Suppressor macrophage (primary cell): ENCODE measurements at places on chromosomes 7 and 10.

DNA sequence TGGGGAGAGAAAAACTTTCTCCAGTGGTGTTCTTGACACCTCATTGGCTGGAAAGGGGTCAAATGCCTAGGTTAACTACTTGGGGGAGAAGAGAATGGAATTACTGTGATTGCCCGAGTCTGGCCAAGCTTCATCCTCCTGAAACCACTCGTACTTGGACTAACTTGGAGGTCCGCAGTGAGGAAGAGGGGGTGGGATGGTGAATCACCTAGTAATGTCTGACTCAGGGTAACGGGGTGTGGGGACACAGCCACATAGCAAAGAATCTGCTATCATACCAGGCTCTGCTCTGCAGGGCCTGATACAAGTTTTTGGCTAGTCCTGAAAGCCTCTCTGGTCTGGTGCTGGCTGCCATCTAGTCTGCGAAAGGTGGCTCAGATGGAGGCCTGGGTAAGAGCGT is 190.9 kb downstream of the RPS24 start:
- no peak for DNase-seq

DNA sequence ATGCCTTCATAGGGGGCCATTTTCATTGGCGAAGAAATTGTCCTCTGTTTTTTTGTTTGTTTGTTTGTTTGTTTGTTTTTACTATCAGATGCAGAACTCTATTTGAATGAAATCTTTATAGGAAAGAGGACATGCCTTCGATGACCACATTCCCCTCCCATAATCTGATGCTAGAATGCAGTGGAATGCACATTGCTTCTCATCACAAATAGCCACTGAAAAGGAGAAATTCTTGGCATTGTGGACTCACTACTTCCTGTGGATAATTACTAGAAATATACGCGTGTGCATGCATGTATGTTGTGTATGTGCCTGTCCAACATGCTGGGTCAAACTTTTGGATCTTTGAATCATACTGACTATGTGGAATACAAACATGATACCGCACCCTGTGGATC is 70.5 kb upstream of the SFMBT2 start:
- DNase-seq = no peak

DNA sequence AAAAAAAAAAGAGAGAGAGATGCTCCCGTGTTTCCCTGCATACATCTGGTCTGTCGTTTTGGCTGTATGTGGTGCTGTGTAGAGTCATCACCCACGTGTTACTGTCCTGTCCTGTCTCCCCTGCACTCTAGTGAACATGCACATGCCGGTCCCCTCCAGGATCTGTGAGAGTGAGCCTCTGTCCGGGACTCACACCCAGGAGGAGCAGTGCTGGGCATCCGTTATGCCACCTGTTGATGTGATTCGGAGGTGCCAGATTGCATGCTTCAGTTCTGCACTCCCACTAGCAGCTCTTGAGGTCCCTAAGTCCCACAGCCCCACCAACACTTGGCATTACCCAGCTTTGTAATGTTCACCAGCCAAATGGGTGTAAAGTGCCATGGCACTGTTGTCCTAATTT is 16.4 kb downstream of the GHRHR start:
- no peak for DNase-seq

- DNase-seq = no peak
These were observed 52.8 kb downstream of the GNAT3 start for GRCh38 chr7:80458822-80459725.

GRCh38 chr7:155489862-155490696 is 32.1 kb downstream of the EN2 start:
- DNase-seq = no peak

DNA sequence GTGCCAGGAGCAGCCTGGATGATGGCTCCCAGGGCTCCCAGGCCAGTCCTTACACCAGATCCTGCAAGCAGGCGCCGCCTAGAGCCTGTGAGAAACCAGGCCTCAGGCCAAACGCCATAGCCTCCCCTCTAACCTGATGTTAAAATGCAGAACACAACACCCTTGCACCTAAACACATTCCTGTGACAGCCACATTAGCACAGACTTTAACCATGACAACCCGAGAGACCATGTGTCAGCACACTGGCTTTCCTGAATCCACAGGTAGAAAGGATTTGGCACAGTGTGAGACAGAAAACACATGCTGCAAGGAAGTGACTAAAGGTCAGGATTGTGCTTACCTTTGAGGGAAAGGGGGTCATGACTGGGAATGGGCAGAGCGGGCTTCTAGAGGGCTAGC is 59.9 kb downstream of the SGMS1 start:
- no peak for DNase-seq

DNA sequence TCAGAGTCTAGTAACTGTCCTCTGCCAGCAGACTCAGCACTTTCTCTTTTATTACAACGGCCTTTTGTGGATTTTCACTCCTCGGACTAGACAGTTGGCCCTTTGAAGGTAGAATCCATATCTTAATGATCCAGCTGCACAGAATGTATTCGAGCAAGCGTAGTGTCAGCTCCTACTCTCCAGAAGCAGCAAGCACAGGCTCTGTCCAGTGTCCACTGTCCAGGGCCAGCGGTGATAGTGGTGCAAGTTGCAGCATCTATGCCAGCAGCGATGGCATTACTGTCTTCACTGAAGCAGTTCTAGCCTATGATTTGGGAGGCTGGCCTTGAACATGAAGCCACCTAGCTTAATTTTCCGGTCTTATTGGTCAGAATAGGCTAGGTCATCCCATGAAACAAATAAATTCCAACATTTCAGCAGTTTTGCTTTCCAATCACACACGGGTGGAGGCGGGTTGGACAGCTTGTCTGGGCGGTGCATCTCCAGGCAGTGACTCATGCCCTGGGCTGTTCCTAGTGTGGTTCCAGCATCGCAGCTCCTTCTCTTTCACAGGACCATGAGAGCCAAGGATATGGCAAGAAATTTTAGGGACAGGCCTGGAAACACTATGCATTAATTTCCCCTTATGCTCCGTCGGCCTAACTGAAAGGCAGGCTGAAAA is 108.6 kb upstream of the KCNMA1 start:
- DNase-seq = no peak

DNA sequence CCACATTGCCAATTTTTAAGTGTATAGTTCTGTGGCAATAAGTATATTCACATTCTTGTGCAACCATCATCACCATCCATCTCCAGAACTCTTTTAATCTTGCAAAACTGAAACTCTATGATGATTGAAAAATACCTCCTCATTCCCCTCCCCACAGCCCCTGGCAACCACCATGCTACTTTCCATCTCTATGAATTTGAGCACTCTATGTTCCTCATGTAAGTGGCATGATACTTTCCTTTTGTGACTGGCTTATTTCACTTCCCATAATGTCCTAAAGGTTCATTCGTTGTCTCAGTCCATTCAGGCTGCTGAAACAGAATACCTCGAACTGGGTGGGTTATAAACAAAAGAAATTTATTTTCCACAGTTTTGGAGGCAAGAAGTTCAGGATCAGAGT is 23.4 kb upstream of the EGR2 start:
- no peak for DNase-seq

DNA sequence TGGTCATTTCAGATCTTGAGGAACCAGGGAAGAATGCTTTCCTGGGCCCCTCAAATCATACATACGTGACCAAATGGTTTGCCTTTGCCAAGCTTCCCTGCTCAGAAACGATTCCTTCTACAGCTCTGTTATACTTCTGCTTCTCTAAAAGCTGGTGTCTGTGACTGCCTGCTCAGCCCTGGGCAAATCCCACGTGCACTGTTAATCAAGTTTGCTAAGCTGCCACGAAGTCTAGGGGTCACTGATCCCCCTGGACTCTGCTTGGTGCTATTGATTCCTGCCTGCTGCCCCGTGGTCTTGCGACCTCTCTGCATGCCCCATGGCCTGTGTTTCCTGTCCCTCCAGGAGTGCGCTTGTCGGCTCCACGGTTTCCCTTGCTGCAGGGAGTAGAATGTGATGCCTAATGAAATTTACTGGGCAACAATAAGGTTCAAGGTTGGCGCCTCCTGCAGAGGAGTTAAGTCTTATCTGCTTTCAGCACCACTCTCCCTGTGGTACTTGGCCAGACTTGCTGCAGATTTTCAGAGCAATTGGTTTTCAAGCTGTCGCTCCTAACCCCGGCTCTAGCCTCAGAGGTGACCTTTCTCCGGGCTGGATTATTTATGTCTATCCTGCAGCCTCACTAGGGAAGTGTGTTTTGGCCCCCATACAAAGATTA is 201.6 kb upstream of the FZD8 start:
- DNase-seq = no peak
